ENCODE measurements at places on chromosomes 12 and 14.
A peak's percentile ranks its signal among the peaks of the same experiment; 100 is the strongest.

- DNase-seq, result no peak
These were observed 91.9 kb downstream of the DPF3 start for GRCh38 chr14:72801836-72802587.

- no peak for DNase-seq
These were observed at the start of gene DGLUCY for GRCh38 chr14:91113829-91114078. DGLUCY (plus strand) TSS chr14:91114073; CDS start chr14:91160295, 46,222 bp downstream.

DNA sequence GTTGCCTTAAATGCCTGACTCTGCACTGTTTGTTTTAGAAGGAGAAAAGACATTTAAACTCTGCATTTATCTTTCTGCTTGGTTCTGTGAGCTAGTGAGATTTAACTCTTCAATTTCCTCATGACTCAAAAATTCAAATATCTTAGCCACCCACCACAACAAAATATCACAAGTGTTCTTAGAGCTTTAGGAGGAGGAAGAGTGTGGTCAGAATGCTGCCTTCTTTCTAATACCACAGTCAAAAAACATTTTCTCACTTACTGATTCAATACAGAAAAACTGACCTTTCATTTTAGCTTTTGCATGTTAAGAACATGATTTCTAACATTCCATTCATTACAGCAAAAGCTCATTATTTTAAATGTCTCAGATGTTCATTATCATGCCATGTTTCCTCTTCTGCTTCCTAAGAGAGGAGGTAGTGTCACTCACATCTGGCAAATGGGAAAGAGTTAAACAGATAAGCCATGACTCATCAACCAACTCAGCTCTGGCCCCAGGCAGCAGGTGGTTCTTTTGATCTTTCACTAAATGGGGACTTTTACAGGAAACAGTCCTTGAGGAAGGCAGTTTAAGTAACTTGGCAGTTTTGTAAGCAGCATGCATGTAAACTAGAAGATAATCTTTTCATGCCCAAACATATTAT is 56.4 kb upstream of the RNU6-8 start:
- DNase-seq, result no peak

- no peak for DNase-seq
These were observed 121.0 kb upstream of the ARHGAP5 start for GRCh38 chr14:31955936-31956579.

DNA sequence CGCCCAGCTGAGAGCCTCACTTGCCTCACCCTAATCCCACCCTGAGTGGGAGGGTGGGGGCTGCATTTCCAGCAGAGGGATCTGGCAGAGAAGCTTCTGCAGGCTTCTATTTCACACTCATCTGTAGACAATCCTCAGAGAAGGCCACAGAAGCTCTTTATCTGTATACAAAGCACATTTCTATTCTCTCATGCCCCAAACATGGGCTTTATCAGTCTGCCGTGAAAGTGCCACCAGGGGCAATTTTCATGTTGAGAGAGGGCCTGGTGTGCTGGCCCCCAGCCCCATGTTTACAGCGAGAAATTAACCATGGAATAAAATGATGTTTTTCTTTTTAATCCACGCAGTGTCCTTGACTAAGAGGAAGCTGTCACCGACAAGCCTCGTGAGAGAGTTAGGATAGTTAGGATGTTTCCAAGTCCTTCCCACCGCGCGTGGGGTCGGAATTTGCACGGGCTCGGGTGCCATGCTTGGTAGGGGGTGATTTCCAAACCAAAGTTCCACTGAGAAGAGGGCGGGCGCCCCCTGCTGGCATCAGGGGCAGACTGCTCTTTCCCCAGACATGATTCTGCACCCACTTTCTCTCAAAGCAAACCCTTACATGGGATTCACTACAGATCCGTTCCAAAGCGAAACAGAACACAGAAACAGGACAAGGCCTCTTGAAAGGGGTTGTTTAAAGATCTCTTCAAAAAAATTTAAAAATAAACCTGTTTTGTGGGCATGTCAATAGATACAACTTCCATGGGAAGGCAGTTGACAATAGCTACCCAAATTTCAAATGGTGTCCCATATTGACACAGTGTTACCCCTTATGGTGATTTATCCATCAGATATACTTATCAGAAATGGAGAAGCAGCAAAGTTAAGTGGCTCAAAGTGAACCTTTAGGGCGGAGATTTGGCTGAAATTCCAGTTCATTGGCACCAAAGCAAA is 19.4 kb downstream of the BDKRB1 start:
- peak; percentile 89 for DNase-seq

- no peak for DNase-seq
These were observed 51.9 kb downstream of the SUSD6 start for GRCh38 chr14:69663300-69663643.

- DNase-seq, result no peak
These were observed 6.7 kb downstream of the PAPOLA start for GRCh38 chr14:96508900-96509299.

GRCh38 chr12:77553976-77554619 is 276.6 kb upstream of the NAV3 start:
- no peak for DNase-seq

GRCh38 chr14:100348784-100349685 is 25.9 kb downstream of the SLC25A47 start:
- no peak for DNase-seq

DNA sequence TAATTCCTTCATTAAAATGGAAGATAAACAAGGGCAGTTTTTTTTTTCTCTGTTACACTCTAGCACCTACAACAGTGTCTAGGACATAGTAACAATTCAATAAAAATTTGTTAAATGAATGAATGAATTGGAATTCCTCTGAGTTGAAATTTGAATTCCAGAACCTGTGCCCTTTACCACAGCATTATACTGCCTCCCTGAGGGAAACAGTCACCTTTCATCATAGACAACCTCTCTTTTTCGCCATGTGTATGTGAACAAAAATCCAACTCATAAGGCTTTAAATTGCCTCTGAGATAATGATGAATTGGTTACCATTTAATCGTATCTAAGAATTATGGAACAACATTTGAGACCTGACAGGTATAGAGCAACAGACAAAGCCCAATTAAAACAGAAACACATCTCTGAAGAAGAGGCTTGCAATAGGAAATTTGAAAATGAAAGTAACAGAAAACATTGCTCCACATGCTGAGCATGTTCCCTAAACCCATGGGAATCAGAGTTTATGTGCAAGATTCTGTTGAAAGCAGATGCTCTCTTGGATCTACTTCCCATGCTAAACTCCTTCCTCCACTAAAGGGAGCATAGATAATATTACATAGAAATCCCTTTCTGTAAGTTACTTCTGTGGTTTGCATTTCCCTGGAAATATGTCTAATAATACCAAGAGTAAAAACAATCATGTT is 657.8 kb downstream of the GALC start:
- no peak for DNase-seq

DNA sequence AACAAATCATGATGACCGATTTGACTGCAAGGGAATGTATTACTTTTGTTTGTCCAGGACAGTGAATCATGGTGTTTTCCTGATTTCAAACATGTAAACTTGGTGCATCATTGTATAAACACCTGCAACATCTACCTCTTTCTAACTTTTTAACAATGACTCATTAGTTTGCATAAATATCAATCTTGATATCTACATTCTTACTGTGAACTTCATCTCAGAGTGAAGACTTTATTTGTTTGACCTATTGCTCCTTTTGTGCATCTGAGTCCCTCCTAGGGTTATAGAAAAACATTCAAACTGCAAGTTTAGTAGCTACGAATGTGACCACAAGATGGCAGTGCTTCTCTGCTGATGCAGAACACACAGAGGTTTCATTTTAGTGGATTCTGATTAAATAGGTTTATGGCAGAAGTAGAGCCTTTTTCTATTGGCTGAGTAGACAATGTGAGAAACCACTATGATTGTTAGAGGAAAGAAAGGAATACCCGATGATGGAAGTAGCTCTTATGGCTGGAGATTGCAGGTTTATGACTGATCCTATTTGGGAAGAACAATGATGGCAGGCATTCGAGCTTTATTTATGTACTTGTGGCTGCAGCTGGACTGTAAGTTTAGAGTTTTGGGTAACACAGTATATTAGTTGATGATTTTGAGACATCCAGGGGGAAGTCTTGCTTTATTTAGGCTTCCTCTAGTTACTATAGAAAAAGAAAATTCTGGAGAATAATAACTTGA is 244.2 kb upstream of the OR4E1 start:
- peak; percentile 77 for DNase-seq

DNA sequence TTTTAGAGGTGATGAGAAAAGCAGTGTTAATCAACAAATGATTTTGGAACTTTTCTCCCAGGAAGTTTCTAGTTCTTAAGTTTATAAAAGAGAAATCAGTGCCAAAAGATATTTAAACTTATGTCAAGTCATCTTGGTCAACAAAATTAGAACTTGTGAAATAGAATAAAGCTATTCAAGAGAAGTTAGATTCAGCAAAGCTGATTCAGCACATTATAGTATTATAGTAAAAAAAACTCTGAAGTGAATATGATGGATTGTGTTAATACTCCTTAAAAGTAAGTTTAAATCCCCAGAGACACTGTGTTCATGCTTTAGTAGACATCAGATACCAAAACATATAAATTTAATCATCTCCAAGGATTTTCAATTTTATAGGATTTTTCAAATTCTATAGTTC is 210.2 kb upstream of the RPL10L start:
- DNase-seq, result no peak

DNA sequence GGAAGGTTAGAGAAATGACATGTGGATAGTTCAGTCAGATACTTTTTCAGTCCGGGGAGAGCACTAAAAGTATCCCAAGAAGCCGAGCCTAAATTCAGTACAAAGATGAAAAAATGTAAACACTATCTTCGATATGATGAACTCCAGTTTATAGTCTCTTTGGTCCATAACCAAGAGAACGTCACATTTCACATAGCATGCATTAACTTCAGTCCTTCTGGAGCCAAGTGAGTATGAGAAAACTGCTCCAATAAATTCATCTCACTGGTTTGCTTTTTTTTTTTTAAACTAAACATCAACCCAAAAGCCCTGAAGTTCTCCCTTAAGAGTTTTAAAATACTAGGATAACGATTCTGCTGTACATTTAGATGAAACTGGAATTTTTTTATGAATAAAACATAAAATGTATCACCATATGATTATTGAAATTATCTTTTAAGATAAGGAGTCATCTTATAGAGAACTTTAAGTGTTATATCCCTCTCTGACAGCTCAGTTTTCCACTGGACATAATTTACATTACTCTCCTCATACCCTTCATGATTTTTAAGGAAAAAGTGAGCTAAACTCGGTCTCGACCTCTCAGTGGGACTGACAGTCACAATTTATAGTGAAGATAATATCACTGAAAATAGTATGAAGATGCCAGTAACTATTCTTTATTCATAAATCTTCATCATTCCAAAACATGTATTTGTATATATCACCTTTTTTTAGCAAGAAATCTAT is 841.5 kb upstream of the FLRT2 start:
- no peak for DNase-seq

- no peak for DNase-seq
These were observed 42.2 kb upstream of the GCH1 start for GRCh38 chr14:54944737-54945391.

DNA sequence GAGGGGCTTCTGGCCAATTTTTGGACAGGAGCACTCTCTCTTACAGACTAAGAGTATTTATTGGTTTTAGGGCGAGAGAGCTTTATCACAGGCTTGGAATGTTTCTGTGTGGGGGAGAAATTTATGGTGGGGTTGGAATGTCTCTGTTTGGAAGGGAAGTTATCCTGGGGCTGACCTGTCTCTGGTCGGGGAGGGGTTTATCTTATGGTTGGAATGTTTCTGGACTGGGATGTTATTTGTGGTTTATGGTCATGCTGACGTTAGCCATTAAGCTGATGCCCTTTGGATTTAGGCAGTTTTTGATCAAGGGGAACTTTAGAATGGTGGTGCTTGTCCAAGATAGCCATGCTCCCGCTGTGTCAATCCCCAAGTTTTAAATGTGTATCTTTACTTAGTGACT is 614.8 kb downstream of the DIO2 start:
- DNase-seq, result no peak

DNA sequence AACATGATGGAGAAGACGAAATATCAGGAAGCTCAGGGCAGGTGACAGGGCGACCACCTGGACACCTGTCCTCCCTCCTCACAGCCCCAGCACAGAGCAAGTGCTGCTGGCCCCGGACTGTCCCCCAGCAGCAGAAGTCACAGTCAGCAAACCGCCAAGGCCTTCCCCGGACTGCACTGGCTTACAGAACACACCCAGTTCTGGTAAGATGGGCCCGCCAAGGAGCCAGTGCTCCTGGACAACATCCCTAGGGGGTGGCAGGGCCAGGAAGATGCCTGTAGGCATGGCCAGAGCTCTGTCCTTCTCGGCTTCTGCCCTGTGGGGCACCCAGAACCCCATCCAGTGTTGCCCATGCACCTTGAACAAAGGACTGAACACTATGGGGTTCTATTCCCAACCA is 77.9 kb downstream of the BCL11B start:
- DNase-seq, result peak; percentile 73

- no peak for DNase-seq
These were observed 59.5 kb downstream of the DHRS2 start for GRCh38 chr14:23695664-23695999.

- DNase-seq, result no peak
These were observed 264.3 kb downstream of the PRKD1 start for GRCh38 chr14:29663281-29663801.

- DNase-seq, result no peak
These were observed at the start of gene GPX2 for GRCh38 chr14:64942531-64943111. GPX2 (minus strand) TSS chr14:64942745; CDS start chr14:64942726, 19 bp downstream.

DNA sequence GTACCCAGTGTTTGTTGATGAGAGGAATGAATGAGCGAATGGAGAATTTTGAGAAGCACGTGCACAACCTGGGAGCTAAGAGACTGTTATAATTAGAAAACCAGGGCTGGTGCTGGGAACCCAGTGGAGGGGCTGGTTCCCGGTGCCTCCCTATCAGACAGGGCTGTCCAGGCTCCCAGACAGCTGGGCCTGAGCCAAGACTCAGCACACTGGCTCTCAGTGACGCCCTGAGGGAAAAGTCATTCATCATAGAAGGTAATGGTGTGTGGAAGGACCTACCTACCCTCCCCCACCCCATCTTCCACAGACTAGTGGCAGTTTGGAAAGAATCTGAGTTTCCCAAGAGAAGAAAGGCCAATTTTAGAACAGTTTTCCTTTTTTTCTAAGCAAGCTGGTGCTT is 34.7 kb downstream of the KCNA5 start:
- DNase-seq, result no peak

DNA sequence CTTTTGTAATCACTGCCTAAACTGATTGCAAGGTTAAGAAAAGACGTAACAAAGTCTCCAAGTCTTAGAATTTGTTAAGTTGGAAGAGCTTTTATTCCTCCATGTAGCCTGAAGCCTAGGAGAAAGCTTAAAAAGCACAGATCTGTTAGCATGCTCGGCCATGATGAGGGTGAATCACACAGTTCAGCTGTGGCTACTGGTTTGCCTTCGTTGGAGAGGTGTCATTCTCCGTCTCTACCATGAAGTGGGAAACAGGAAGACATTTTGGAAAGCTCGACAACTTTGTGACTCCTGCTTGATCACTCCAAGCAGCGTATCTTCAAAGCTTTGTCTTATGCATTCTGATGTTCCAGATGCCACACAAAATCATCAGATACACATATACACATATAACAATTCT is 27.1 kb downstream of the DCP1B start:
- DNase-seq, result no peak

- DNase-seq, result no peak
These were observed 398.8 kb upstream of the RGS6 start for GRCh38 chr14:71533390-71533789.
